ENCODE measurements at places on chromosomes 2 and 18.

DNA sequence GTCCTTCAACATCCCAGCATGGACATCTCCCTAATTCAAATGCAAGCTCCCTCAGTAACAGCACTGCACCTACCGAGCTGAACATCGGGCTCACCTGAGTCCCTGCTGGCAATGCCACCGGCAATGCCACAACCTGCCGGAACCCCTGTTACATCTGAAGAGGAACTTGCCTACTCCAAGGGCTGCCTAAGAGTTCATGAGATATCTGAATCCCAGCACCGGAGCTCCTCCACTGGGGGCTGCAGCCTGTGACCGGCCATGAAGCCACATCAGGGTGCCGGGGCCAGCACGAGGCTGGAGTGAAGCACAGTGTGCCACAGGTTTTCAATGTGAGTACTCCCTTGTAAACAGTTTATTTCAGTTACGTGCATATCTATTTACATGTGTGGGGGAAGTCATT is 152.9 kb downstream of the EIPR1 start:
- no peak for DNase-seq

DNA sequence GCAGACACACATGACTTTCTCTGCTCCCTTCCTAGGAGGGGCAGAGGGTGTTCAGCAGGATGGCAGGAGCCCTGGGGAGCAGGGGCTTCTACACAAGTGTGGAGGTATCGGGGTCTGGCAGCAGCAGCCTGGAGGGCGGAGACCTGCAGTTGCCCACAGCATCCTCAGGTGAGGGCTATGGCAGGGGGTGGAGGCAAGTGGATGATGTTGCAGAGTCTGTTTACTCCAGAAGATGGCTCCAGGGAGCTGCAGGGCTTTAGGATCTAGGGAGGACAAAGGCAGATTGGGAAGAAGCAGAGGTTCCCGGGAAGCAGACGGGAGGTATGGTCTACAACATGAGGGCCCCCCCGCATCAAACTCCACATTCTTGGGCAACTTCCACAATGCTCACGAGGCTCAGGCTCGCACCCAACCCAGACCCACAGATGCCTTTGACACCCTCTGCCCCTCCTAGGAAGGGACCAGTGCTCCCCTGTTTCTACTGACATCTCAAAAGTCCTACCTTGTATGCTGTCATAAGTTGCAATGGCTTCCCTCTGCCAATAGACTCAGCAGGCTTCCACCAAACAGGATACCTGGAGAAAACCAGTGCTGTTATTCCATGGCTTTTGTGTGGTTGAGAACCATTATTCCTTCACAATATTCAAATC is 12.0 kb upstream of the ATP6V1C2 start:
- no peak for DNase-seq

GRCh38 chr2:73701968-73702665 is 35.0 kb downstream of the TPRKB start:
- no peak for DNase-seq

DNA sequence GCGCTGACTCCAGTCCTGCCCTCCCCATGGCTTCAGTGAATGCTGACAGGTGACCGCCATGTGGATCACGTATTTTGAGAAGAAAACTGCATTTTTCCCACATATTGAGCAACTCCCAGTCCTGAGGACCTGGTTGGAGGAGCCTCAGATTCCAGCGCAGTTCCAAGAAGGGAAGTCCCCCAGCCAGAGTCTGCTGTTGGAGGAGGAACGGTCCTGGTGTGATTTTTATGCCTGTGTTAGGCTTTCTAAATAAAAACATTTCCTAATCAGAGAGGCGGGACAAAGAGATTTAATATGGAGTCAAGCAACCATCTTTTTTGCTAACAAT is 32.3 kb upstream of the COL6A3 start:
- DNase-seq, result no peak

- DNase-seq, result no peak
These were observed 180.8 kb downstream of the SLC8A1 start for GRCh38 chr2:40271094-40271493.

GRCh38 chr2:96550787-96551604 is 14.4 kb downstream of the ARID5A start:
- no peak for DNase-seq

- DNase-seq, result no peak
These were observed 33.5 kb downstream of the PNO1 start for GRCh38 chr2:68190991-68191731.

- no peak for DNase-seq
These were observed 21.7 kb upstream of the ZNF385B start for GRCh38 chr2:179882851-179883806.

DNA sequence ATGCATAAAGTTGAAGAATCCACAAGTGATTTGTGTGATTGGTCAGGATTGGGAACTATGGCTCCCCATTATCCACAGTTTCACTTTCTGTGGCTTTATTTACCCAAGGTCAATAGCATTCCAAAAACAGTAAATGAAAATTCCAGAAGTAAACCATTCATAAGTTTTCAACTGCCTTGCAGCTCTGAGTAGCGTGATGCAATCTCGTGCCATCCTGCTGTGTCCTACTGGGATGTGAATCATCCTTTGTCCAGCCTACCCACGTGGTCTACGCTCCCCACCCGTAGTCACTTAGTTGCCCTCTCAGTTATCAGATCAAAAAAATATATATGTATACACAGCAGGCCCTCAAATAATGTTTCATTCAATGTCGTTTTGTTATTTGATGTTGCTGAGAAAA is 89.0 kb upstream of the DLGAP1 start:
- DNase-seq, result no peak

- DNase-seq, result no peak
These were observed 58.7 kb downstream of the IL1RL2 start for GRCh38 chr2:102245266-102246151.

GRCh38 chr2:227052879-227053278 is 111.1 kb downstream of the COL4A4 start:
- DNase-seq, result no peak

DNA sequence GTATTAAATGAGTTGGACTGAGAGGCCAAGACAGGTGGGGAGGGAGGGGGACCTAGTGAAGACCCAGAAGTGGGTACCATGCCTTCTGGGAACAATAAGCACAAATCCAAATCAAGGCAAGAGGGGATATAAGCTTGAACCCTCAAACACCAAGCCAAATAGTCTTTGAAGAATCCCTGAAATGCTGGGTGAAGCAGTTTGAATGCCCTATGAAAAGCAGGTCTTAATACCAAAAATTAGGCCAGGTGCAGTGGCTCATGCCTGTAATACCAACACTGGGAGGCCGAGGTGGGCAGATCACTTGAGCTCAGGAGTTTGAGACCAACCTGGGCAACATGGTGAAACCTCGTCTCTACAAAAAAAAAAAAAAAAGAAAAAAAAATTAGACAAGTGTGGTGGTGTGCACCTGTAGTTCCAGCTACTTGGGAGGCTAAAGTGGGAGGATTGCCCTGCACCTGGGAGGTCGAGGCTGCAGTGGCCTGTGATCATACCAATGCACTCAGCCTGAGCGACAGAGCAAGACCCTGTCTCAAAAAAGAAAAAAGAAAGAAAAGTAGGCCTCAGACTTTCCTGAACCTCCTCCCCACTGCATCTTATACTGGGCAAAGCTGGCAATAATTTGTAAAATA is 3.5 kb downstream of the PCBP1 start:
- no peak for DNase-seq

GRCh38 chr2:202530038-202530437 is 104.7 kb upstream of the FAM117B start:
- DNase-seq, result no peak

DNA sequence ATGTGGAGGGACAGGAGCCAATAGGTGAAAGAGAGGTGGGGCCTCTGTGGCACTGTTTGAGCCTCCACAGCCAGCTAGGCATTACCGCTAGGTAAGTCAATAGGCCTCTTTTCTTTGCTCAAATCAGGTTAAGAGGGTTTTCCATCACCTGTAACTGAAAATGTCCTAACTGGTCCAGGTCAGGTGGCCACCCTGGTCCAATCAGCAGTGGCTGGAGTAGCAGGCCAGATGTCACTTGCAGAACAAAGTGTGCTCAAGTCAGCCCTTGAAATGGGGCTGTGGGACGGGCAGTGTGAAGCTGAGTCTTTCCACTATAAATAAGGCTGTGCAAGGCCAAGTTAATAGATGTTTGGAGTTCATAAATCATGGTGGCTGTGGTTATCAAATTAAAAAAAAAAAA is 20.9 kb downstream of the FBXO36 start:
- DNase-seq, result no peak

GRCh38 chr2:61255580-61256437 is 93.8 kb downstream of the C2orf74 start:
- DNase-seq, result no peak

GRCh38 chr18:78967692-78968091 is 11.9 kb upstream of the SALL3 start:
- no peak for DNase-seq

GRCh38 chr2:121046335-121046734 is 238.7 kb downstream of the TFCP2L1 start:
- no peak for DNase-seq

DNA sequence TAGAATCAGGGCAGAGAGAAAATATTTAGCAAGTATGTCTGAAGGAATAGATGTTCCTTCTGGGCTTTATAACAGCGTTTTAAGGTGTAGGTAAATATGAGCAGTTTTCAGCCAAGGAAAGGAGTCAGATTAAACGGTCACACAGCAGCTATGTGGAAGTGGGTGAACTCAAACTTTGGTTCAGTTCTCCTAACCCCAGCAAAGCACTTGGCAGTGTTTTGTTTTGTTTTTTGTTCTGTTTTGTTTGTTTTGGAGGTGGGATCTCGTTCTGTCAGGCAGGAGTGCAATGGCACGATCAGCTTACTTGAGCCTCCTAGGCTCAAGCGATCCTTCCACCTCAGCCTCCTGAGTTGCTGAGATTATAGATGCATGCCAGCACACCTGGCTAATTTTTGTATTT is 24.6 kb downstream of the TANC1 start:
- DNase-seq, result no peak

- DNase-seq, result no peak
These were observed 331.6 kb downstream of the KCNS3 start for GRCh38 chr2:18209934-18210639.

- DNase-seq, result no peak
These were observed 136.9 kb upstream of the GATA6 start for GRCh38 chr18:22032392-22032961.

DNA sequence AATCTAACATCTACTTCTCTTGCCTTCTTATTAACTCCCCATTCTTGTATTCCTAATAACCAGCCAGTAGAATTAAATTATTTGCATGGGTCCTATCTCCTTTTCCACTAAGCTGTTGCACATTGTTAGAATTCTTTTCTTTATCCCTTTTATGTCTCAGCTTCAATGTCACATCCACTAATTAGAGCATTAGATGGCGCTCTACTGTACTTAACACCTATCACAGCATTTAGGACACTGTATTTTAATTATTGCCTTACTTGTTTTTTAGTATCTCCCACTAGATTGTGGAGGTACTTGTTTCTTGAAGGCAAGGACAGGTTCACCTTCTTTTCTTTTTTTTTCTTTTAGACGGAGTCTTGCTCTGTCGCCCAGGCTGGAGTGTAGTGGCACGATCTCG is 3.8 kb downstream of the LIPT1 start:
- DNase-seq, result no peak

- DNase-seq, result no peak
These were observed 27.9 kb upstream of the AGFG1 start for GRCh38 chr2:227443889-227444568.

- no peak for DNase-seq
These were observed 335.2 kb downstream of the NUP35 start for GRCh38 chr2:183459466-183459865.

DNA sequence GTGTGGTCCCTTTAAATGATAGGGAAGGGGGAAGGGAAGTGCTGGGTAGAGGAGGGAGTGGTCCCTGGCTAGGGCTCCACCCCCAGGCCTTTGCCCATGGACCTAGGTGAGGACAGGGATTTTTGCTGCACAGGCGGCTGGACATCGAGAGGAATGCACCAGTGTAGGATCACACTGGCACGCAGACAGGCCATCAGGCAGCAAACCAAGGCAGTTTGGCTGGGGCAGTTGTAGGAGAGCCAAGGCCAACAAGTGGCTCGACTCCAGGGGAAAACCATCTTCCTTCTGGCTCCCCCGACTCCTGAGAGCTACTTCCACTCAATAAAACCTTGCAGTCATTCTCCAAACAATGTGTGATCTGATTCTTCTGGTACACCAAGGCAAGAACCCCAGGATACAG is 402.0 kb upstream of the LRRTM1 start:
- no peak for DNase-seq

DNA sequence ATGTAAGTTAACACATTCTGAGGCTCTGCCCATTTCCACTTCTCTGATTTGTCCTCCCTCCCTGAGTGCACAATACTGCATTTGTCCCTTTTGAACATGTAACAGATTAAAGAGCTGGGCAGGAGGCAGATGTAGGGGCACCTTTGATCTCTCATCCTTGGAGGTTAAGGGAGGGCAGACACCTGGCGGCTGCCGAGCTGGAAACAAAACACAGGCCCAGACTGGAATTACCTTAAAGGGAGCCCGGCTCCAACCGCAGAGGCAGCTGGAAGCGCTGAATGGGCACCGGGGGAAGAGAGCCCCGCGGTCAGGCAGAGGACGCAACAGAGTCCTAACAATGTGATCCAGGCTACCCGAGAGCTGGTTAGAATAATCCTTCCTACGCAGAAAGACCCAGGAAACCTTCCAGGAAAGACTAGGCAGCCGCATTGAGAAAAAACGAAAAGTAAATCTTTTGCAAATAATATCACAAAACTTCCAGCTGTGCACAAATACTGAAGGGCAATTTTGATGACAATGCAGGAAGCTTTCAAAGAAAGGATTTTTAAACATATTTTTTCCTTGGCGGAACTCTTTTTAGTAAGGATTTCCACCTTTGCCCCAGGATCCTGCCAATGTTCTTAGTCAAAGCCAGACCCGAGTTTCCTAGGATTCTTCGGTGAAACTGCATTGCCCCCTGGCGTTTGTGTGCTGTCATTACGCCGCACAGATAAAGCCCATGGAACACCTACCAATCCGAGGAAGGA is 216.0 kb downstream of the TGIF1 start:
- peak; percentile 44 for DNase-seq

- no peak for DNase-seq
These were observed 140.5 kb downstream of the ZFP36L2 start for GRCh38 chr2:43085929-43086328.

DNA sequence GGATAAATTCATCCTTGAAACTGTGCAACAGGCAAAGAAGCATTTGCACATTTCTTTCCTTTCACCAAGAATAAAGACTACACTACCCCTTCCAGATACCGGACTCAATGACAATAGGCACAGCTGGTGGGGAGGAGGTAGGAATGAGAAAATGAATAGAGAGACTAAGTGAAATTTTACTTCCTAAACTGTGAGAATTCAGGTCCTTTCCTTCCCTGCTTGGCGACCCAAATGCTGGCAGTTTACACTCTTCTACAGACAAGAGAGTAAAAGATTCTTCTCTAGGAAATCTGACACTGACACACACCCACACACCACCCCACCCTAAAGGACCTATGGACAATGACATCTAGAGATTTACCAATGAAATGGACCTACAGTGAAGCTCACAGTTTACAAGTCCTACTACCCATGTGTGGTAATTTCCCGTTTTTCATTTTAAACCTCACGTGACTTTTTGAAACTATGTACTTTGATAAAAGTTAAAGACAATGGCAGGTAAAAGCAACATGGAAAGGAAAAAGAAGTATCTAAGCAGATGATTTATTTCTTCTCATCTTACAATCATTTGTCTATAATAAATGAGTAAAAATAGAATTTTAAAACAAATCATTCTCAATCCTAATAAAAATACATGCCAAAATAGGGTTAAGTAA is 27.9 kb downstream of the REV1 start:
- no peak for DNase-seq

- no peak for DNase-seq
These were observed 40.6 kb downstream of the XRCC5 start for GRCh38 chr2:216149741-216150140.

GRCh38 chr2:72112401-72112800 is 35.3 kb downstream of the CYP26B1 start:
- no peak for DNase-seq

Measured in GM12891 (cell line).